Left lobe of liver (tissue), 2 donors: ENCODE measurements at places on chromosomes 4 and X. TPM values are rescaled to one million over a fixed set of nuclear protein-coding genes. Genes with fewer than 3 reads are reported as not detected.

GRCh38 chr4:4271912-4272311, 18.0 kb downstream of the LYAR start:
- DNase-seq = no peak

DNA sequence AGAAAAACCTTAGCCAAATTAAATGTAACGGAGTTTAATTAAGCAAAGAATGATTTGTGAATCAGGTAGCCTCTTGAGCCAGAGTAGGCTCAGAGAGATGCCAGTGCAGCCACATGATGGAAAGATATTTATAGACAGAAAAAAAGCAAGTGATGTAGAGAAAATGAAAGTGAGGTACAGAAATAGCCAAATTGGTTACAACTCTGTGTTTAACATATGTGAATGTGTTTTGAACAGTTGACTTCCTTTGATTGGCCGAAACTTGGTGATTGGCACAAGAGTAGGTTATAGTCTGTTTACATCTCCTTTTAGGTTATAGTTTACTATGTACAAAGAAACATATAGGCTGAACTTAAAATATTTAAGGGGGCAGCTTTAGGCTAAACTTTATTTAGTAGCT, 459.9 kb upstream of the BOD1L1 start:
- DNase-seq = no peak

- DNase-seq = no peak
These were observed 170.3 kb downstream of the EFHC2 start for GRCh38 chrX:44173219-44173618.

DNA sequence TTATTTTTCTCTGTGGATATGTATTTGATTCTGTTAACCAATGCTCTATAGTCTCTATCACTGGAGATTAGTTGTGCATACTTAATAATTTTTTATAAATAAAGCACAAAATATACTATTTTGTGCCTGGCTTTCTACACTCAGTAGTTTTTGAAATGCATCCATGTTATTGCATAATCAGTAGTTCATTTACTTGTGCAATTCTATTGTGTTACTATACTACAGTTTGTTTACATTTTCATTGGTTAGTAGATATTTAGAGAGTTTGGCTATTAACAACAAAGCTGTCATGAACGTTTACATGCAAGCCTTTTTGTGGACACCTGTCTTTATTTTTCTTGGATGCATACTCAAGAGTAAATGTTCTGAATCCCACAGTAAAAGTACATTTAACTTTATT, 265.0 kb upstream of the FAT4 start:
- no peak for DNase-seq

DNA sequence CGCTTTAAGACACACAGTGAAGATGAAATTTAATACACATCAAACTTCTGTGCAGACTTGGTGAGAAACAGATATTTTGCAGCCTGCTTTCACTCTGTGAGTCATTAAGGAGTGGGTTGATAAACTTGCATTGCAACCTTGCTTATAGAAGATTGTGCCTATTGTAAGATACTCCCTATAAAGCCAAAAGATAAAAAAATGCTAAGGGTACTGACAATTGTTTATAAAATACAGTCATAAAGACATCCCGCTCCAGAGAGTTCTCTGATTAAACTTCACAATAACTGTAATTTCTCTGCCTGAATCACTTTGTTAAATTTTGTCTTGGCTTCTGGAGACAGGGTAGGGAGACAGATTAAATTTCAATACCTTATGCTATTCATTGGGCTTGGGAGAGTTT, 49.1 kb downstream of the GALNT7 start:
- no peak for DNase-seq

DNA sequence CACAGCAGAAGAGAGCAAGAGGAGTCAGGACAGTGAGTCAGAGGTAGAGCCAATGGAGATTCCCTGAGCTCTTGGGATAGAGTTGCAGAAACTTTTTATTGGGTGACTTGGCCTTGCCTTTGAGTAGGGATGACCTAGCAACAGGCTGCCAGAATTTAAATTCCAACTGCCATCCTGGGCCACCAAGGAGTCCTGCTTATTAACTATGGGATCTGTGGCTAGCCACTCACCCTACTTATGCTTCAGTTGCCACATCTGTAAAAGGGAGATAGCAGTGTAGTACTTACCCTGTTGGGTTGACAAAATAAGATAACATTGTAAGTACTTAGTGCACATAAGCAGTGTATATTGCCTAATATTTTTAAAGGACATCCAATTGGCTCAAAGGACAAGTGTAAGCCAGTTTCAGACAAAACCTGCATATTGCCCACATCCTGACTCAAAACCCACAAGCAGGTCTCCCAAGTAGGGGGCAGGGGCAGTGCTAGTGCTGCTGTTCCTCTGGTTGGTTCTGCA, 43.5 kb upstream of the TMEM164 start:
- DNase-seq = no peak

GRCh38 chr4:163565226-163566135, 71.0 kb downstream of the TMA16 start:
- DNase-seq = no peak

GRCh38 chr4:3871181-3871852, 105.1 kb downstream of the ADRA2C start:
- no peak for DNase-seq

DNA sequence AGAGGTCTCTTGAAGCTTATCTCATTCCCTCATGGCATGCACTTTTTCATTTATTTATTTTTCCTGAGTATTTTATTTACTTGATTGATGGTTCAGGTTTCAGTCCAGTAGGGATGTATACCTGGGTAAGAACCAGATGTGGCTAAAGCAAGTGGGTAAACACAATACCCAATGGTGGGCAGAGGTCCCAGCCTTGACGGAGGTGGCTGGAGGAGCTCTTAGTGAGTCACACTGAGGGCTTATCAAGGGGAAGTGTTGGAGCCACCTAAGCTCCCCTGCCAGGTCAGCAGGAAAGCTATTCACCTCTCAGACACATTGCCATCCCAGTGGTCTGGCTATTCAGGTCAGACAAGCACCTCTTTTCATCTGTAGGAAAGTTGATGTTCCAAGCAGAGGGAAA, 236.2 kb upstream of the MAGEB16 start:
- DNase-seq = no peak

- no peak for DNase-seq
These were observed 376.8 kb upstream of the ZFP42 start for GRCh38 chr4:187618701-187619281.

GRCh38 chr4:48109413-48110263, 24.4 kb downstream of the TXK start:
- DNase-seq = no peak

GRCh38 chr4:150679765-150680343, 97.9 kb downstream of the MAB21L2 start:
- DNase-seq = no peak

- DNase-seq = no peak
These were observed 2.8 kb downstream of the HGFAC start for GRCh38 chr4:3444351-3445110.

DNA sequence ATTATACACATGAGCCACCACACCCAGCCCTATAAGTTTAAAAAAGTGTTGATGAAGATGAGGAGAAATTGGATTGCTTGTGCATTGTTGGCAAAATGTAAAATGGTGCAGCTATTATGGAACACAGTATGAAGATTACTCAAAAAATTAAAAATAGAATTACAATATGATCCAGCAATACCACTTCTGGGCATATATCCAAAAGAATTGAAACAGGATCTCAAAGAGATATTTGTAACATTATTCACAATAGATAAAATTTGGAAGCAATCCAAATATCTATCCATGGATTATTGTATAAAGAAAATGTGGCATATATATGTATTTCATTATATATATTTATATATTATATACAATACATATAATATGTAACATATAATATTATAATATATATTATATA, 515.6 kb upstream of the GNPDA2 start:
- no peak for DNase-seq

DNA sequence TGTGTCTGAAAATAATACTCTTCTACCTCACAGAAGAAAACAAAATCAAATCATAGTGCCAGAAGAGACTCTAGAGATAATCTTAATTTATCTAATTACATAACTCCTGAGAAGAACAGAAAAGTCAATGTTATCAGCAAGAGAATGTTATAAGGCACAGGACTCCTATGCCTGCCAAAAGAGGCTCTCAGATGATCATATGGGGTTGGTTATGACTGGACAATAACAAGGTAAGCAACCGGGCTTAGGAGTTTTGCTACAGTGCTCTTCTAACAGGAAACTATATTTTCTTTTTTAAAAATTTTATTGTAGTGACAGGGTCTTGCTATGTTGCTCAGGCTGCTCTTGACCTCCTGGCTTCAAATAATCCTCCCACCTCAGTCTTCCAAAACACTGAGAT, 3.5 kb upstream of the C4orf17 start:
- no peak for DNase-seq

DNA sequence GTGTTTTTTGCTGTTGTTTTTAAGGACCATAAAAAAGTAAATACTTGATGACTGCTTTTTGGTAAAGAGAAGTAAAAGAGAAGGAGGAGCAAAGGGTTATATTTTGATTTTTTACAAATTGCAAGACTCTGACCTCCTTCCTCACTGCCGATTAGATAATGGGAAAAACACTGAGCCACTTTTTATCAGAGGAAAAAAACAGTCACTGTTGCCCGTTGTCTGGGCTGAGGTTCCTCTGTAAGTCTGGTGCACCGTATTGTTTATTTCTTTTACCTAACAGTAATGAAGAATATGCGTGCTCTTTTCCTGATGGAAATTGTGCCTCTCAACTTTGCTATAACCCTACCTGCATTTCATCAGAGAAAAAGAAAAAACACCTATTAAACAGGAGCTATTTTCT, 178.7 kb upstream of the EMCN start:
- no peak for DNase-seq

- DNase-seq = no peak
These were observed 73.2 kb downstream of the FBXW7 start for GRCh38 chr4:152462695-152463094.

DNA sequence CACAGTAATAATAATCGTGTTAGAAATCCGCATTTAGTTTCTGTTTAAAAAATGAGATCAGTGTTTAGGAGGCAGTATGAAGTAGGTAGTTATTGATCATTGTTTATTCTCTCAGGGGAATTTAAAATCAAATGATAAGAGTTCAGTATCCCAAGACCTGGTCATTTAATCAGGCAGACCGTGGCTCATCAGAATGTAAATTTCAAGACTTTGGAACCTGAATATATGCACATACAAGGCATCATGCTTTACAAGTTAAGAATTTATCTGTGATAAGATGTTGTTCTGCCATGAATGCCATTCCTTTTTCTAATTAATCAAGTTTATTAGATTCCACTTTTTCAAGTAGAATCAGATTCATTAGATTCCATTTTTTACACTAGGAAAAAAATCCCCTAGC, 133.5 kb upstream of the MAOA start:
- no peak for DNase-seq

DNA sequence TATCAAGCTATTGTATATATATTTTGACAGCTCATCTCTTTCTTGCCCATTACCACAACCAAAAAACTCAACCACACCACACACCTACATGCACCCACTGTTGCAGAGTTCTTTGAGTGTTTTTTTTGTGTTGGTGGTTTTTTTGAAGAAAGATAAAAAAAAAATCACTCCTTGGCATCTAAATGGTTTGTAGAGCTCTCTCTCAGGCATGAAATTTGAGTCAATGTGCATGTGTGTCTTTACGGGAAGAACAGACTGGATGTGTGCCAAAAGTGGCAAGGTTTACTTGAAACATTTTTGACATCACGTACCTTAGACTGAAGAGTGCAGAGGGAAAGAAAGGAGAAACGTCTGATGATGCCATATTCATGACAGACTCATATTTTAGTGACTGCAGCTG, 154.2 kb downstream of the FHIP1A start:
- DNase-seq = no peak

The PHKA1 gene
- 1.8 TPM for total RNA-seq

The MAGIX gene
- 27.7 TPM for total RNA-seq

The SPATA4 gene
- not detected for total RNA-seq

The TMEM35A gene
- total RNA-seq = not detected

The FABP2 gene
- not detected for total RNA-seq

The SPATA18 gene
- total RNA-seq = 2.5 TPM

The ERAS gene
- not detected for total RNA-seq

The RAB41 gene
- total RNA-seq = not detected

The SSX2 gene
- not detected for total RNA-seq
